ENCODE measurements at places on chromosomes 2 and 18. TPM values are rescaled to one million over a fixed set of nuclear protein-coding genes. Genes with fewer than 3 reads are reported as not detected.

DNA sequence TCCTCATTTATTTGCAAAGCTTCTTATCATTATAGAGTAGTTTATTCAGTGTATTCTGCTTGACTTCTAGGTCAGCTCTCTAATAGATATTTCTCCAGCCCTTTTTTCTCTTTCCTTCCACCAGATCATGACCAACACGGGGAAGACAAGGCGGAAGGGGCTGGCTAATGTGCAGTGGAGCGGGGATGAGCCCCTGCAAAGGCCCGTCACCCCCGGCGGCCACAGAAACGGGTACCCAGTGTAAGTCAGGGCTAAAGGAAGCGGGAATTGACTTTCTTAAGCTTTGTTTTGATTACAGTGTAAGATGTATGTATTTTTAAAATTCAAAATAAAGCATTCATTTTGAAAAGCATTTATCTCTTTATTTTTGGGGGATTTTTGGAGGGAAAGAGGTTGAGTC is 50.7 kb upstream of the B3GNT7 start:
- H3K27ac ChIP-seq, result no peak overlapping the region
- H3K36me3 ChIP-seq, result no peaks in the 10 kb centered on the region
- no peak overlapping the region for H3K4me3 ChIP-seq
- no peaks in the 10 kb centered on the region for H3K4me1 ChIP-seq

DNA sequence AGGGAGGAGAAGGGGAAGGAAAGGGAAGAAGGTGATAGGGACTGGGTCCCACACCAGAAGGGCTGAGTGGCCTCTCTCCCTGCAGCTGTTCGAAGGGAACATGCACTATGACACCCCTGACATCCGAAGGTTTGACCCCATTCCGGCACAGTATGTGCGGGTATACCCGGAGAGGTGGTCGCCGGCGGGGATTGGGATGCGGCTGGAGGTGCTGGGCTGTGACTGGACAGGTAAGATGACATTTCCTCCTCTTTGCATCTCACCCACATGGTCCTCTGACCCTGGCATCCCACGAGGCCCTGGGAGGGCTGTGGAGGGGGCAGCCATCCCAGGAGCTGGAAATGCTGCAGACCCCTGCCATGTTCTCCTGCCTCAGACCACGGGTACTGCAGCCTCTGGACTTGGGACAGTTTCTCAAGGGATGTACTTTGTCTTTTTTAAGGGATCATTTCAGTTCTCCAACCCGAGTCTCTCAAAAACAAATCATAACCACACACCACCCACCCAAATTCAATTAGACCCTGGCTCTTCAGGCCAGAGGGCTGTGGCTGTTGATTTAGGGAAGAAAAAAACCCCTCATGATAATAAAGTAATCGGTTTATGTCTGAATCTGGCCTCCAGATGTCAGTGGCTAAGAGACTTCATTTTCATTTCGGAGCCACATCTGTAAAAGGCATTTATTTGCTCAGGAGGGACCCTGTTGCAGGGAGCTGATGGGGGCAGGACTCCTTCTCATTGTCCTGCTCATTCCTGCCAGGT is 63.5 kb downstream of the NRP2 start:
- no peaks in the 10 kb centered on the region for H3K4me1 ChIP-seq
- no peaks in the 10 kb centered on the region for H3K36me3 ChIP-seq
- no peak for DNase-seq

GRCh38 chr2:75157435-75157834 is 41.9 kb downstream of the TACR1 start:
- peaks cover 11% of the 10 kb centered on the region for H3K4me1 ChIP-seq
- H3K27ac ChIP-seq, result no peak overlapping the region
- H3K27me3 ChIP-seq, result no peaks in the 10 kb centered on the region
- DNase-seq, result peak; percentile 30

- DNase-seq, result peak; percentile 66
- no peak overlapping the region for H3K4me3 ChIP-seq
- no peaks in the 10 kb centered on the region for H3K27me3 ChIP-seq
- H3K36me3 ChIP-seq, result no peaks in the 10 kb centered on the region
These were observed 37.5 kb downstream of the CMPK2 start for GRCh38 chr2:6828299-6828584.

DNA sequence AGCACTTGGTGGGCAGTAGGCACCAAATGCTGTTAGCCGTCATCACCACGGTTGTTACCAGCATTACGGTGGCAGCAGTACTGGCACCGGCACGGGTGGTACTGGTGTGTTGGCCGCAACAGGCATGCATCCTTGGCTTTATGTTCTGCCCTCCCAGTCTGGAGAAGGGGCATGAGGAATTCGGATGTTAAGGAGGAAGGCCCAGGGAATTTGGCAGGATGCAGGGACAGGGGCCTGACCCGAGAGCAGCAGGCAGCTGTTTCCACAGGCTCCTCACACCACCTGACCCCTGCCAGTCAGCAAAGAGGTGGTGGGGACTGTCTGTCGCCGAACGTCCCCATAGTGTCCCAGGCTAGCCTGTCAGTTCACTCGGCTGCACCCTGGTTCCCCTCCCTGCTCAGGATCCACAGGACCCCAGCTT is 79.0 kb downstream of the EDAR start:
- no peak overlapping the region for H3K4me3 ChIP-seq
- H3K36me3 ChIP-seq, result no peaks in the 10 kb centered on the region
- H3K27ac ChIP-seq, result no peak overlapping the region
- no peak for DNase-seq

GRCh38 chr18:56319953-56320352 is 318.4 kb downstream of the TXNL1 start:
- no peak for DNase-seq
- H3K36me3 ChIP-seq, result no peaks in the 10 kb centered on the region
- peaks cover 7% of the 10 kb centered on the region for H3K4me1 ChIP-seq
- no peaks in the 10 kb centered on the region for H3K27me3 ChIP-seq
- no peak overlapping the region for H3K27ac ChIP-seq
- no peak overlapping the region for H3K4me3 ChIP-seq

DNA sequence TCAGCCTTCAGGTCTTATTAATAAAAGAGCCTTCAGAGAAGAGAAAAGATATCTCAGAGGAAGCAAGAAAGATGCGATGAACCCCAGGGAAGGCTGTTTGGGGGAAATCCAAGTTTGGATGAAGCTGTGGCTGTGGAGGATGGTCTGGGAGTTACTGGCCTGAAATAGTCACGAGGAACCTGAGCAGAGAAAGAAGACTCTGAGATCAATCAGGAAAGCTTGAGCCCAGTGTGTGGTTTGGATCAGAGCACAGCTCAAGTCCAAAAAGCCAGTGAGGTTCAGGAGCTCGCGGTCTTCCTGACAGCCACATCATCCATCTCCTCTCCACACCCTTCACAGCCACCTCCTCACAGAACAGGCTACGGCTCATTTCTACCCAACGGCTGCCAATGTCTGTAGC is 87.4 kb upstream of the SERPINE2 start:
- peak overlapping the region; percentile 18 for H3K27ac ChIP-seq
- H3K4me3 ChIP-seq, result no peak overlapping the region
- DNase-seq, result peak; percentile 35
- no peaks in the 10 kb centered on the region for H3K27me3 ChIP-seq
- no peaks in the 10 kb centered on the region for H3K36me3 ChIP-seq

DNA sequence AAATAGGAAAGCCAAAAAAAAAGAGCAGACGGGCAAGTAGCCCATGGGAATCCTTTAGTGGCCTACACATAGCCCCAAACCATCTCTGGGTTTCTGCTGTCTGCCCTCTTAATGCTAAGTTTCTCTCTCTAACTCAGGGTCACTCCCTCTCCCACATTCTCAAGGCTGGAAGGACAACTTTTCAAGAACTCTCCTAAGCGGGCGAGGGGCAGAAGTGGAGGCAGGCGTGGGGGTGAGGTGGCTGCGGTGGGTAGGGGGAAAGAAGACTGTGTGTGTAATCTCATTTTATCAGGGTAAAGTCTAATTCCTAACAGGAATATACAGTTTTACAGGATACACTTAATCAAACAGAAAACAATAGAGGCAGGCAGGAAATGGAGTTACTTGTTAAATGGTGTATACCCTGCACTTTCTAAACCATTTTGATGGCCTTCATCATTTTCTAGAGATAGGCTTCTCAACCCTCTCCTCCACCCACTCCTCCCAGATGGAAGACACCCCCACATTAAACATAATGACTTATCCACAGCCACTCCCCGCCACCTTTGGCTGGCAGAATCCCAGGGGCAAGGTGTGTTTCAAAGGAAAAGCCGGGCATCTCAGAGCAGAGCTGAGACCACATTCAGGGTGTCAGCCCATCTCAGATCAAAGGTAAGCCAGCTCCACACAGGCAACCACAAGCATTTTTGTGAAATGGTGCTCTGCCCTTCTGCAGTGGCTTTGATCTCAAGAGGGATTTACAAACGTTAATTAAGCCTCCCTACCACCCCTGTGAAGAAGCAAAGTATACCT is 6.8 kb downstream of the SMAD7 start:
- peak overlapping the region; percentile 87 for H3K27ac ChIP-seq
- H3K27me3 ChIP-seq, result no peaks in the 10 kb centered on the region
- peak; percentile 7 for DNase-seq
- peaks cover 73% of the 10 kb centered on the region for H3K4me1 ChIP-seq
- H3K4me3 ChIP-seq, result peak overlapping the region; percentile 53

DNA sequence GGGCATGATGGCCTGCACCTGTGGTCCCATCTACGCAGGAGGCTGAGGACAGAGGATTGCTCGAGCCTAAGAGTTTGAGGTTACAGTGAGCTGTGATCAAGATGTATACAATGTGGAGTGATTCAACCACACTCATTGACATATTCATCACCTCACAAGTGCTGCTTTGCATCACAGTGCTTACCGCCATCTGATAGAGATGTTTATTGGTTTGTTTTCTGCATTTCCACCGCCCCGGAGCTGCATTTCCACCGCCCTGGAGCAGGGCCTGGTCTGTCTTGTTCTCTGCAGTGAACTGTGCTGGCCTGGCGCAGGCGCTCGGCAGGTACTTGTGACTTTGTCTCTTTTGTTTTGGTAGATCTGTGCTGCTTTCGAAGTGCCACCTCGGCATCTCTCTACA is 96.0 kb downstream of the SMAD7 start:
- H3K27me3 ChIP-seq, result no peaks in the 10 kb centered on the region
- no peaks in the 10 kb centered on the region for H3K4me1 ChIP-seq
- no peak overlapping the region for H3K4me3 ChIP-seq

- H3K27ac ChIP-seq, result no peak overlapping the region
- H3K36me3 ChIP-seq, result no peaks in the 10 kb centered on the region
- no peak overlapping the region for H3K4me3 ChIP-seq
- no peak for DNase-seq
These were observed 113.4 kb upstream of the PDE1A start for GRCh38 chr2:182540252-182540651.

GRCh38 chr2:19542796-19543662 is 184.6 kb upstream of the OSR1 start:
- peaks cover 60% of the 10 kb centered on the region for H3K4me1 ChIP-seq
- H3K4me3 ChIP-seq, result no peak overlapping the region
- no peaks in the 10 kb centered on the region for H3K27me3 ChIP-seq
- DNase-seq, result peak; percentile 43
- H3K27ac ChIP-seq, result peak overlapping the region; percentile 18
- H3K36me3 ChIP-seq, result no peaks in the 10 kb centered on the region

DNA sequence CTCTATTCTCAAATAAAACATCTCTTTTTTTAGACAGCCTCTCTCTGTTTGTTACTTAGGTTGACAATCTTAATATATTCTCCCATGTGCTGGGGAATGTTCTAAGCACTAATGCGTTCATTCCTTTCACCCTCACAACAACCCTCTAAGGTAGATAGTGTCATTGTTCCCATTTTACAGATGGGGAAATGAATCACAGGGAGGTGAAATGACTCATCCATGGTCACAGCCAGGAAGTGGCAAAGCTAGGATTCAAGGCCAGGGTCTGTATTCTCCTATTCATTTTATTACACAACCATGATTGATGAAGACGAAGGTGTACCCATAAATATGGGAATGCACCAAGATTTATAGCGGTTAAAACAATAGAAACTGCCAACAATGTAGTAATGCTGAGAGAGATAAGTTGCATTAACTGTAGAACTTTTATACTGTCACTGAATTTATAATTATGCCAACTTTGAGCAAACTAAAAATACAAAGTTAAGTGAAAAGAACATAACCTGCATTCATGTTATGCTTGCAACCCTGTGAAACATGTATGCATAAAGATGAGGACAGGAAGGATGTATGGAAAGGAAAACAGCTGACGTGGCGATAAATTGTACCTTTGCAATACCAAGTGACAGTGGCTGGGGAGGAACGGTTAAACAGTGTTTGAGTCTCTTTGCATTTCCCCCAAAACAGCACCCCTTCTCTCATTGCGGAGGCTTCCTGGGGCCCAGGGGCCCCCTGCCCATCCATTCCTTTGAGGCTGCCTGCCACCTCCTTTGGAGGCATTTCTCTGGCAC is 257.7 kb upstream of the AGAP1 start:
- H3K36me3 ChIP-seq, result no peaks in the 10 kb centered on the region
- no peak overlapping the region for H3K4me3 ChIP-seq
- H3K4me1 ChIP-seq, result peaks cover 11% of the 10 kb centered on the region
- DNase-seq, result no peak

DNA sequence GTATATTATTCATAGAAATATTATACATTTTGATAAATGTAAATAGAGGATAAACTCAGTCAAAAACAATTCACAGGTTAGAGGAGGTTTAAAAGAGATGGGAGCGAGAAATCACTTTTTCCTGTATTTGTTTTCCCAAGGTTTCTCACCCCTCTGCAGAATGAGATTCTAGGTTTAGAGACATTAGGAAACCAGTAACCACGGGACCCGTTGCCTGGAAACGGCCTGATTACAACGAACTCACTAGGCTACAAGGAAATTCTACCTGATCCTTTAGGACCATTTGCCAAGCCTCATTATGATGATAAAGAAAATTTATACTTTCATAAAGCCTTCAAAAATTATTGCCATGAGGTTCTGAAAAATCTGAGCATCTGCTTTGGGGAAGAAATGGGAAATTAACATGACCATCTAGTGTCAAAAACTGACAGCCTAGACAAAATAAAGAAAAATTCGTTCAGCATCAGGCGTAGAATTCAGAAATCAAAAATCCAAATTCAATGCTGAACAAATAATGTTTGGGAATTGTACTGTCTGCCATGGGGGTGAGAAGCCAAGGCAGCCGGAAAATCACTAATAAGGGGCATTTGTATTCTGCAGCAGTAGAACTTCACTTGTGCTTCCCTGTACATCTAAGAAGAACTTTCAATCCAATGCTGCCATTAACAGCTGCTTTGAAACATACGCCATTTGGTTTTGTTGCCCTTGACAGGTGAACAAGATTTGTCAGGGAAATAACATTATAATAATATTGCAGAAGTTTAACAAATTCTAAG is 262.3 kb downstream of the NRXN1 start:
- no peaks in the 10 kb centered on the region for H3K4me1 ChIP-seq
- DNase-seq, result no peak
- H3K27me3 ChIP-seq, result no peaks in the 10 kb centered on the region
- H3K36me3 ChIP-seq, result no peaks in the 10 kb centered on the region
- H3K4me3 ChIP-seq, result no peak overlapping the region

GRCh38 chr2:12948961-12949353 is 232.2 kb downstream of the TRIB2 start:
- H3K27ac ChIP-seq, result no peak overlapping the region
- H3K36me3 ChIP-seq, result no peaks in the 10 kb centered on the region
- H3K4me1 ChIP-seq, result peaks cover 40% of the 10 kb centered on the region
- no peak for DNase-seq

GRCh38 chr18:35167857-35168256 is 73.0 kb upstream of the ZNF397 start:
- H3K36me3 ChIP-seq, result no peaks in the 10 kb centered on the region
- no peak for DNase-seq
- no peak overlapping the region for H3K4me3 ChIP-seq

The CXCR4 gene
- total RNA-seq, result not detected

The HOXD1 gene
- 0.13 TPM for total RNA-seq

The SCN7A gene
- not detected for total RNA-seq

The MAL gene
- not detected for total RNA-seq

The CROCC2 gene
- under 0.01 TPM for total RNA-seq

The TNS1 gene
- total RNA-seq, result 104 TPM

The SULT1C2 gene
- not detected for total RNA-seq

The NOL4 gene
- not detected for total RNA-seq

The SPP2 gene
- not detected for total RNA-seq

The ADAM23 gene
- 3.5 TPM for total RNA-seq

All from GM23248 (cell line).